ENCODE measurements at places on chromosomes 7 and 10. TPM values are rescaled to one million over a fixed set of nuclear protein-coding genes. Genes with fewer than 3 reads are reported as not detected.

The TRPV6 gene
- 0.46 TPM for total RNA-seq

The NPFFR1 gene
- total RNA-seq, result not detected

The ACTR3C gene
- total RNA-seq, result 0.25 TPM

- DNase-seq, result no peak
Observed at GRCh38 chr7:45876519-45876918, 3.6 kb upstream of the CCDC201 start.

DNA sequence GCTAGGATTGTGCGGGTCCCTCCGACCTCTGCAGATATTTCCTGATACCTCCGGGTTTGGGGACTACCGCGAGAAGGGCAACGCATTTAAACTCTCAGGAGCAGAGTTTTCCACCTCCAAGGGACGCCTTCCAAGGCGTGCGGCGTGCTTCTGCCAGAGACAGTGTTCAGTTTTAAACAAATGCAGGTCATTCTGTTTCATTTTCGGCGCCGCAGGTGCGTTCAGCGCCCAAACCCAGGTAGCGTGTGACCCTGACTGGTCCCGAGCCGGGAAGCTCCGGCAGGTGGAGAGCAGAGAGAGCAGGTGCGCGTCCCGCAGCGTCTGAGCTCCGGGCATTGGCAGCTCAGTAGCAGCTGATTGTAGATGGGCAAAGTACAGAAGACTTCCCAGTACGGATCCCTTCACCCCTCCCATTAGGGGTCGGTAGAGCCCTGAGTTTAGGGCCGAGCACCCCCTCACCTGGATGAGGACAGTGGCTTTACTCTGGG is 1.4 kb upstream of the CYP26A1 start:
- no peak for DNase-seq

- no peak for DNase-seq
Observed at GRCh38 chr10:17092986-17093803, 36.4 kb downstream of the CUBN start.

- no peak for DNase-seq
Observed at GRCh38 chr10:16518822-16519221, 2.9 kb downstream of the C1QL3 start.

The CALHM3 gene
- total RNA-seq, result not detected

- no peak for DNase-seq
Observed at GRCh38 chr10:93138113-93138870, 64.6 kb downstream of the CYP26A1 start.

GRCh38 chr10:31687663-31688482 is 240.8 kb downstream of the ARHGAP12 start:
- no peak for DNase-seq
